RWPE1 (cell line): ENCODE measurements at places on chromosomes 5 and 9.
A peak's percentile ranks its signal among the peaks of the same experiment; 100 is the strongest.

- DNase-seq, result no peak
These were observed 140.8 kb downstream of the CDH6 start for GRCh38 chr5:31334061-31334860.

- DNase-seq, result no peak
These were observed 189.4 kb downstream of the NXNL2 start for GRCh38 chr9:88724331-88724730.

DNA sequence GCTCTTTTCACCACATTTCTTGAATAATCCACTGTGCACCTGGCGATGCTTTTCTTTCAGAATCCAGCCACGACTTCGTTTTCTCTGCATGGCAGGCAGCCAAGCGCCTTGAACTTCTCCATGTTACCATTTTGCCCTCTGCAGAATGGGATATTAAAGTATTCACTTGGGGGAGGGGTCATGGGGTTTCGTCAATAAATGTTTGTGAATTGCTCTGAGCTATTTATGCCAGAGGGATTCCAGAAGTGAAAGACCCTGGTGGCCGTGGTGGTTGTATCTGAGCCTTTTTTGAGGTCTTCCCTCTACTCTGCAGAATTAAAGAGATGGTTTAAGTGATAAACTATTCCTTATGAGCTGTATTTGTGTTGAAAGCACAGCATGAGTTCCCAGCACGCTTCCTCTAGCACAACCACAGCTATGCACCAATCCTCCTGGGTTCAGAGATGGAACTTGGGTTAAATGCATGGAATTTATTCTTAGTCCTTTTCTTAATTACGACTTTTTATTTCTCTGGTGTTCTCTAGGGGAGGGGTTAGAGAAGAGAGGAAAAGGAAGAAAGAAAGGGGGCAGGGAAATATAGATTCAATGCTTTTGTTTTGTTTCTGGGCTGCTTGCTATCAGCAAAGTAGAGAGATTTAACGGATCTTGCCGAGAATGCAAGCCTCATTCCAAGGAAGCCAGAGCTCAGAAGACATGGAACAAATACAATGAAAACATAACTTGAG, 478.2 kb upstream of the TNC start:
- DNase-seq, result no peak

DNA sequence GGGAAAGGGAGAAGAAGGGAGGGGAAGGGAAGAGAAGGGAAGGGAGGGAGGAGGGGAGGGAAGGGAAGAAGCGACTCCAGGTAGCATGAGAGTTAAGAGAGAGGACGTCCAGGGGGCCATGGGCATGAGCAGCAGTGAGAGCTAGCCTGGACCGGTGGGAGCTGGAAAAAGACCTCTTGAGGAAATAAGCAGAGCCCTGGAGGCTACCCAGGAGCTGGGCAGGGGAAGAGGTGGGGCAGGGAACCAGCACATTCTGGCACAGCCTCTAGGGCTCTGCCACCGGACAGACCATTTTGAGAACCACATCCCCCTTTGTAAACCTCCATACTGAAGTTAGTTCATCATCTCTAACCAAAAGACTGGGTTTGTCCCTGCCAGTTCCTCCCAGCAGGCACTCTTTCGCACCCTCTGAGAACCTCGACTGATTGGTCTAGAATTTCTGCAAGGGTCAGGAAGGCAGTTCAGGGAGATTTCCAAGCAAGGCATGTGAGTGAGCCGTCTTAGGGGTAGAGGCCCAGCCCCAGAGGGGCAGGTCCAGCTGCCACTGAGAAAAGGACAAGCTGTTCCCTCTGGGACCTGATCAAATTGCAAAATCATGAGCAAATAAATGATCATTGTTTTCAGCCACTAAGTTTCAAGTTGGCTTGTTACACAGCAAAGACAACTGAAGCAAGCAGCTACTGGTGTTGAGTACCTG, 11.6 kb downstream of the NAIF1 start:
- no peak for DNase-seq

- DNase-seq, result no peak
These were observed 10.6 kb downstream of the C1QTNF2 start for GRCh38 chr5:160359816-160360215.

DNA sequence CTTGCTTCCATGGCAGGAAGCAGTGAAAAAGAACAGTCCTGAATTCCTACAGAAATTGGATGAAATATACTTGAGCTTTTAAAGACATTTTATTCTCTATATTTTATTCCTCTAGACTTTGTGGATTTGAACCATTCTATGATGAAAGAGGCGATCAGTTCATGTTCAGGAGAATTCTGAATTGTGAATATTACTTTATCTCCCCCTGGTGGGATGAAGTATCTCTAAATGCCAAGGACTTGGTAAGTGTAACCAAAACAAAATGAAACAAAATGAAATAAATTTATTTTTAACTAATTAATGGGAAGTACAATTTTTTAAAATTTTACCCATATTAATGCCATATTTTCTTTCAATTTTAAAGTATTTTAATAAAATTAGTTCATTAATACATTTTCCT, 34.1 kb downstream of the STARD4 start:
- DNase-seq, result no peak

DNA sequence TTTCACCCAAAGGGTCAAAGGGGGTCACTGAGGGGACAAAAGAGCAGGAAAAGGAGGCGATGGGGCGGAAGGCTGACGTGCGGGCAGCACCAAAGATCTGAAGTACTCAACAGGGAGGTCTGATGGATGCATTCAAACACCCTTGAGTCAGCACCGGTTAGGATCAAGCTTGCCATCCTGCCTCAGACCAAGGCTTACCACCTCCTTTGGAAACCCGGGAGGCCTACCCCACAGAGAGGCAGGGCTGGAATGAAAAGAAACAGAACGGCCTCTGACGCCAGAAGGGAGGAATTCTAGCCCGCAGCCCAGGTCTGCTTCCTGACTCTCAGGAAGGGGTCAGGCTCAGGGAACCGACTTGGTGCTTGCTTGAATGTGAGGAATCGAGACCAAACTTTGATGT, 125.6 kb downstream of the PAPPA start:
- no peak for DNase-seq

DNA sequence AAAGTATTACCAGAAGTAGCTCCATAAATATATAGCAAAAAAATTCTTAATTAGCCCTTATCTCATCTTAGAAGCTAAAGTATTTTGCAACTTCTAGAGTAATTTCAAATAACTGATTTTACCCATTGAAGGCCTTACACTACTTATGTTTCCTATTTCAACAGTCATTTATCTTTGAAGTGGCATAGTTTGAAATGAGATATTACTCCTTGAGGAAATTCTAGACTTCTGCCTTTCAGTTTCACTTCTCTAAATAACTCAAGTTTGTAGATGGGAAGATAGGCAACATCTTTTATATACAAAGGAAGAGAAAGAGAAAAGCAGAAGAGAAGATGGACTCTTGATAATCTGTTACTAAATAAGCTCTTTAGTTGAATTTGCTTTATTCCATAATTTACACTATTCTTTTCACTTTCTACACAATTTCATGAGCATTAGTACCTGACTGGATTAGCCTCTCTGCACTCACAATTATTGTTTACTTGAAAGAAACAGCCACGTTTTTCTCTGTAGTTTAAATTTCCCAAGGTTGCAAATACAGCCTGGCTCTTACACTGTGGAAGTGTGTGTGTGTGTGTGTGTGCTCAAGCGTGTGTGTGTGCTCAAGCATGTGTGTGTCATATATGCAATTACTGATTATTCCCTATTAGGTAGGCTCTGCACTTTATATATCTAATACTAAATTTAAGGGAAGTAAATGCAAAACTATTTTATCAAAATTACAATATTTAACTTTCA, 60.6 kb upstream of the EMB start:
- DNase-seq, result no peak

GRCh38 chr5:77155179-77155785, 55.2 kb upstream of the PDE8B start:
- no peak for DNase-seq

DNA sequence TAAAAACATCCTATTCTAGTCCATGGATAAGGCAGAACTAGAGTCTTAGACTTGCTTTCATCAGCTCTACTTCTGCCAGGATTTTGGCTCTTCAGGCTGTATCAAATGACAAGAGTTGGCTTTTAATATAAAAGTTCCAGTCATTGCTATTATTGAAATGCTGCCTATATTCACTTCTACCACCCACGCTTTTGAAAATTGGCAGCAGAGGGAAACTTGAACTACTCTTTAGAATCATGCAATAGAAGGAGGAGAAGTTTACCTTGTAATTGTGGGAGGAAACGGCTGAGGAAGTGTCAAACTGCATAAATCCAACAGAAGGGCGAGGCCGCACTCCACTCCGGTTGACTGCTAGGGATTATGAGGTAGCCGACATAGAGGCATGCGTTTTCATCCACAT, 122.6 kb upstream of the BASP1 start:
- no peak for DNase-seq

GRCh38 chr5:30287890-30288289, 905.6 kb upstream of the CDH6 start:
- DNase-seq, result no peak

GRCh38 chr9:131203431-131204218, 72.7 kb downstream of the FAM78A start:
- no peak for DNase-seq

- no peak for DNase-seq
These were observed 49.0 kb upstream of the SUSD3 start for GRCh38 chr9:93009337-93010015.

DNA sequence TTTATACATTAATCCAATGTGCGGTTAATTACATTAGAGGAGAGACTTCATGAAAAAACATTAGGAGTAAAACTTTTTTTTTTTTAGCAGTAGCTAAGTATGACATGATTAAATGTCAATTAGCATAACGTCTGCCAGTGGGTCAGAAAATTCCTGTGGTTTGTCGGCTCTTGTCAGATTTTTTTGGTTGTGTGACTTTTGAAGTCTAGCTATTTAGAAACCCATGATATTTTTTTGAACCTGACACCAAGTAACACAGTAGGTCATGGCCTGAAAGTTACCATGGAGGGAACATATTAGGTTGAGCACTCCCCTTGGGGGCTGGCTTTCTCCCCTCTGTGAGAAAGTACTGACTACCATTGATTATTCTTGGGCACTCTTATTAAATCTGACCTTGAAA, 84.8 kb upstream of the ALDH1A1 start:
- DNase-seq, result no peak

- no peak for DNase-seq
These were observed 42.0 kb upstream of the LVRN start for GRCh38 chr5:115920171-115920725.

GRCh38 chr5:116358911-116359418, 215.7 kb downstream of the SEMA6A start:
- no peak for DNase-seq

DNA sequence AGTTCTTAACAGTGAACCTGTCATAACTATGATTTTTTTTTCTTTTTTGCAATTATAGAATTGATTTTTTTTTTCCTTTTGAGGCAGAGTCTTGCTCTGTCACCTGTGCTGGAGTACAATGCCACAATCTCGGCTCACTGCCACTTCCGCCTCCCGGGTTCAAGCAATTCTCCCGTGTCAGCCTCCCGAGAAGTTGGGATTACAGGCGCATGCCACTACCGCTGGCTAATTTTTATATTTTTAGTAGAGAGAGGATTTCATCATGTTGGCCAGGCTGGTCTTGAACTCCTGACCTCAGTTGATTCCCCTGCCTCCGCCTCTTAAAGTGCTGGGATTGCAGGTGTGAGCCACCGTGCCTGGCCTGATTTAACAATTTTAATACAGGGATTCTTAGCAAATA, 21.4 kb downstream of the UGCG start:
- no peak for DNase-seq

- DNase-seq, result no peak
These were observed 28.3 kb upstream of the NDFIP1 start for GRCh38 chr5:142080248-142080647.

DNA sequence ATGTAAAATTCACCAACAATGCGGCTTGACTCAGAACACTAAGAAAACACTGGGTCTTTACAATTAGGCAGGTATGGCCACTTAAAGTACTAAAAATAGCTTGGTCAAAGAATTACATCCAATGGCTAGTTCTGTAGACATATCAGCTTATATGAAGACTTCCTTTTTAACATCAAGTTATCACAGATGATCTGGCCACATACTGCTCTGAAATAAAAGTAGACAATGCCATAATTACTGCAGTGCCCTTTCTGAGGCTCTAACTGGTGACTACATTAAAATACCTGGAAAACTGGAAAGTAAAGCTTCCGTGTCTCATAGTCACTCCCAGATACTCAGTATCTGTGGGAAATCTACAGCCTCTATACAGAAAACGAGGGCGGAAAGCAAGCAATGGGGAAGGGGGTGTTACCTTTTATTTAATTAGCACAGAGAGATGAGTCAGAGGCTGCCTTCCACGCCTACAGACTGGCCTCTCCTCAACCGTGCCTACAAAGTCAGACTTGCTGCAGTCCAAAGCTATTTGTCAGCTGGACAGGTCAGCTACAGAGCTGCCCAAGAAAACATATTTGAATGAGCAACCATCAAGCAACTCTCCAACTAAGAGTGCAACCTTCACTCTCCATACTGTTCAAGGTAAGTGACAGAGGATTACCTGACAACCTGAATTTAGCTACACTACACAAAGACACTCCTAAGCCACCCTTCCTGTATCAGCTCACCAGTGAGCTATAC, 8.7 kb downstream of the SERINC5 start:
- DNase-seq, result peak; percentile 95
